IMR-90 (cell line): ENCODE measurements at places on chromosomes 6 and 20. TPM values are rescaled to one million over a fixed set of nuclear protein-coding genes. Genes with fewer than 3 reads are reported as not detected.

The PHACTR3 gene
- total RNA-seq, result not detected in 2 replicates

- no peak for DNase-seq
- no peaks in the 10 kb centered on the region for H3K27me3 ChIP-seq
- no peak overlapping the region for H3K27ac ChIP-seq
- no peak overlapping the region for H3K4me3 ChIP-seq
Measured at GRCh38 chr6:99548706-99549105, 19.8 kb downstream of the CCNC start.

GRCh38 chr6:111494951-111495635, 12.1 kb upstream of the REV3L start:
- H3K4me1 ChIP-seq, result peaks cover 6% of the 10 kb centered on the region
- no peak overlapping the region for H3K27ac ChIP-seq
- H3K4me3 ChIP-seq, result no peak overlapping the region
- no peaks in the 10 kb centered on the region for H3K36me3 ChIP-seq
- no peak for DNase-seq
- no peaks in the 10 kb centered on the region for H3K27me3 ChIP-seq

GRCh38 chr6:72286911-72287311, 335.0 kb upstream of the KCNQ5 start:
- no peaks in the 10 kb centered on the region for H3K36me3 ChIP-seq
- DNase-seq, result peak; percentile 75
- H3K27me3 ChIP-seq, result no peaks in the 10 kb centered on the region
- no peak overlapping the region for H3K4me3 ChIP-seq

- DNase-seq, result peak; percentile 66
- no peaks in the 10 kb centered on the region for H3K36me3 ChIP-seq
- H3K27ac ChIP-seq, result no peak overlapping the region
- H3K27me3 ChIP-seq, result no peaks in the 10 kb centered on the region; the same call in 1 of the 2 replicates
- H3K4me3 ChIP-seq, result no peak overlapping the region
Measured at GRCh38 chr6:128731249-128732165, 151.4 kb upstream of the LAMA2 start.
